KBM-7 (cell line): ENCODE measurements at places on chromosomes 7 and 10.

DNA sequence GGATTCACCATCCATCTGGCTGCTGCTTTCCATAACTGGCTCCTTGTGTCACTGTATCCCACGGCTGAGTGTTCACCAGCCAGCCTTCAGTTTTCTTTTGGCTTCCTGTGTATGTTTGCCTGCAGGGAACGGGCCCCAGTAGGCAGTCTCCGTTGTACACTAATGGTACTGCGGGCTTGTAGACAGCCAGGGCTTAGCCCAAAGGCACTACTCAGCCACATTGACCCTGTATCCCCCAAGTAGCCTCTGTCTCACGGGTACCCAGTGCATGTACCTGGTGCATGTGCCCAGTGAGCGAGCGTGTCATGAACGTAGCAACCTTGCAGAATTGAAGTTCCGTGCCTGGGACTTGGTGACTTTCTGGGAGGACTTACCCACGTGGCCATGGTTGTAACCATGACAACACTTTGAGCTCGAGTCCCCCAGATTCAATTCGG lies 6.1 kb downstream of the PFKFB3 start:
- no peak for DNase-seq

DNA sequence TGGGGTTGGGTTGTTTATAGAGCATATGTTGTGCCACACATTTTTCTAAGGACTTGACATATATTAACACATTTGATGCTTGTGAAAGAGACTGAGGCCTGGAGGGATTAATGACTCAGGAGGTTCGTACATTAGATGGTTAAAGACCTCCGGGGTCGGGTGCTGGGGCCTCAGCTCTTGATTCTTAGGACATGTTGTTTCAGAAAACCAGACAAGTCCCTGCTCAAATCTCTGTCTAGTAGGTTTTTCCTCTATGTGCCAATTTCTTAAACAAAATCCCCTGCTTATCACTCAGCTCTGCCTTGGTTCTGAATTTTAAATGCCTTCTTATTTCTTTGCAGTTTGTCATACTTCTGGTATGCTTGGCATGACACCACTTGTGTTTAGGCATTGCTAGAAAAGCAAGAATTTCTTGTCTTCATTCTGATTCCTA lies 5.8 kb downstream of the UPP1 start:
- no peak for DNase-seq

GRCh38 chr10:118768041-118768919 lies 13.5 kb upstream of the CACUL1 start:
- DNase-seq = no peak

GRCh38 chr10:93752761-93753160 lies 5.0 kb upstream of the LGI1 start:
- no peak for DNase-seq

DNA sequence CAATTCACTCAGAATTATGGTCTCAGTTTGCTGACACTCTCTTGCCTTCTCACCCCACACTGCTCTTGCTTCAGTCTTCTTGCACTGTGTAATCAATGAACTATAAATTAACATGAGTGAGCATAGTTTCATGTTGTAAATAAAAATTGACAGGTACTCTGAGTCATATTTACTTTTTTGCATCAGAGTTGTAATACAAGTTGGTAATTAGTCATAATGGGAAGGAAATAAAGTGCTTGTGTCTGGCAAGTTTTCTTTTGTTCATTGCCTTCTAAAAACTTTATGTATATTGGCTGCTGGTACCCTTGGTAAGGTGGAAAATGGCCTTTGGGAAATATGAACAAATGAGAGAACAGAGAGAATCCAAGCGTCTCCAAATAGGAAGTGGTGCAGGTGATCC lies 169.3 kb upstream of the MAGI2 start:
- no peak for DNase-seq

GRCh38 chr7:70698219-70698832 lies 433.6 kb upstream of the GALNT17 start:
- DNase-seq = peak; percentile 33

DNA sequence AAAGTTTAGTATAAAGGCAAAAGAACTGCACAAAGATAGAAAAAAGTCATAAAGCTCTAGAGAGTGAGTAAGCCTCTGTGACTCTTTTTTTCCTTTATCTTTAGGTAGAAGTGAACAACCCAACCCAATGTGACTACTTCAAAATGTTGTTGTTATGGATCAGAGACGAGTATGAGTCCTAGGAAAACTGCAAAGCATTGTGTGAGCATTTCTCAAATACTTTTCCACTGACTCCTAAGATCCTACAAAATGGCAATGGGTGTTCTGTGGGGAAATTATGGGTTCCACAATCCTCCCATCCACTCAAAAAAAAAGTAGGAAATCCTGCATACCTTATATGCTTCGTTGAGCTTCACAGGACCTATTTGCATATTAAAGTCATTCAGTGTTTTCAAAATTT lies 177.1 kb downstream of the DGKI start:
- no peak for DNase-seq

GRCh38 chr7:104653825-104654401 lies 325.5 kb downstream of the LHFPL3 start:
- DNase-seq = no peak

DNA sequence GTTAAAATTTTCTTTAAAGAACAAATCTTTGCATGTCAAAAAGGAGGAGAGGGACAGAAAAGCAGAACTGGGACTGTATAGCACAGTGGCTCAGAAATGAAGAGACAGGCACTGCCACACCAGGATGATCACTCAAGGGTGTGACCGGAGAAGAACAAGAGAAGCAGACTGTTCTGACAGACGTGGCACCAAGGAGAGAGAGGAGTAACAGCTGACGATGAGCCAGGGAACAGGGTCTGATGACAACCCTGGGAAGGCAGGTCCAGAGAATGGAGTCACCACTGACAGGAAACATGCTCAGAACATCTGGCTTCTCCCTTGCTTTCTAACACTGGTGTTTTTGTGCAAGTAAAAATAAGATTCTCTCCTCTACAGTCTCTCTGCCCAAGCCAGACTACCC lies 14.6 kb upstream of the VAX1 start:
- no peak for DNase-seq

- no peak for DNase-seq
Observed at GRCh38 chr7:37642028-37642540, 41.5 kb upstream of the GPR141 start.

- DNase-seq = no peak
Observed at GRCh38 chr7:6074612-6075380, 43.6 kb downstream of the ANKRD61 start.

DNA sequence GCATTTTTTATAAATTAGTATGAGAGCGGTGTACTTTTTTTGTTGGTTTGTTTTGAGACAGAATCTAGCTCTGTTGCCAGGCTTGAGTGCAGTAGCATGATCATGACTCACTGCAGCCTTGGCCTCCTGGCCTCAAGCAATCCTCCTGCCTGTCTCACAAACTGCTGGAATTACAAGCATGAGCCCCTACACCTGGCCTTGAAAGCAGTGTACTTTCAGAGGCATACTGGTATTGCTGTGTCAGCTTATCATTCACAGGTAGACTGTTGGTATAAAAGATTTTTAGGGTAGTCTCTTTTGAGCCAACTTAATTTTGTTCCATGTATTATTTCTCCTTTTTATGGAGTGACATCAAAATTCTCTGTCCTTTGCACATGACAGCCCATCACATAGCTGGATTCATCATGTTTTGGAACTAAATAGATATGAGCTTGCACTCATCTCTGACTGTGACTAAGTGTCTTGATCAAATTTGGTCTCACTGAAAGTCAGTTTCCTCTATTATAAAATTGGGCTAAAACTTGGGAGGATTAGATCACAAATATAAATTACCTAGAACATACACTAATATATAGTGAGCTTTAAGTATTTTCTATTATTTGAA lies 12.4 kb downstream of the GNAT3 start:
- no peak for DNase-seq

GRCh38 chr10:33111488-33112051 lies 153.5 kb upstream of the ITGB1 start:
- DNase-seq = no peak

DNA sequence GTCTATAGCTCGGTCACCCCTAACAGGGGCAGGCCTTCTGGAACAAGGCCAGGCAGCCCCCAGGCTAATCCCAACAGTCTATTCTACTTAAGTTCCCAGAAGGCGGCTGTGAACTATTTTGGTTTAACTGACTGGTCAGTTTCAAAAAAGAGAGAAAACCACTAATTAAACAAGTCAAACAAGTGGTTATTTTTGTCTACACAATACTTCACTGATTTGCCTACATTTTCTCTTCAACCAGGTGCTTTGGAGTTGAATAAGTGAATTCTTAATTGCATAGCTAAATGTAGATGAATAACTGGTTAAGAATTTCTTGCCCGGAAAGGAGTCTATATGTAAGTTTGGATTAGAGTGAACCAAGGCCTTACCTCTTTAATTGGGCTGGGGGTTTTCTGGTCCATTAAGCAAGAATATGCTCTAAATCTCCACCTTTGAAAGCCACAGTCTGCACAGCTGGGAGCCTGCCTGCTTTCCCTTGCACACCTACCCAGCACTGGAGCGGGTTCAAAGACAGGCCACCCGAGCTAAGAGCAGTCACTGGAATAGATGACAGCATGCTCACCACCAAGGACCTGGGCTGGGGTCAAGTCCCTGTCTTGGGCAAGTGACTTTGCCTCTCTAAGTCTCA lies 70.4 kb downstream of the TBXAS1 start:
- no peak for DNase-seq

- no peak for DNase-seq
Observed at GRCh38 chr7:121259826-121260225, 69.0 kb upstream of the WNT16 start.

DNA sequence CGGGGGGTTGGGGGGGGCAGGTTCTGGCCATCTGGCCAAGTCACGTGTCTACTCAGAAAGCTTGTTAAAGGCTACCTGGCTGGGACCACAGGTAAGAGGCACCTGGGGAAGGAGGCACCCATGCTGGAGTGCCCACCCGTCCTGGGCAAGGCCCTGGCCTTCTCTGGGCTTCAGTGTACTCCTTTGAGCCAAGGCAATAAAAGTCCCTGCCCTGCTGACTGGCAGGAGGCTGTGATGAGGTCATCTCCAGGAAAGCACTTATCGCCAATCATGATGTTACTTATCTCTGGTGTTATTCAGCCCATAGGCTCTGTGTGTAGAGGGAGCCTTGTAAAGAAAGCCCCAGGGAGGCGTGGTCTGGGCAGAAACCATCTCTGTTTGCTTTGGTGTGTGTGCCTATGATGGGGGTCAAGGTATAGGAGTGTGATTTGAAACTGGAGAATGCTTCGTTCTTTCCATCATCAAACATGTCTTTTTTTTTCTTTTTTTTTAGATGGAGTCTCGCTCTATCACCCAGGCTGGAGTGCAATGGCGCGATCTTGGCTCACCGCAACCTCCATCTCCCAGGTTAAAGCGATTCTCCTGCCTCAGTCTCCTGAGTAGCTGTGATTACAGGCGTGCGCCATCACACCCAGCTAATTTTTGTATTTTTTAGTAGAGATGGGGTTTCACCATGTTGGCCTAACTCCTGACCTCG lies 2.5 kb upstream of the CLDN4 start:
- peak; percentile 43 for DNase-seq

DNA sequence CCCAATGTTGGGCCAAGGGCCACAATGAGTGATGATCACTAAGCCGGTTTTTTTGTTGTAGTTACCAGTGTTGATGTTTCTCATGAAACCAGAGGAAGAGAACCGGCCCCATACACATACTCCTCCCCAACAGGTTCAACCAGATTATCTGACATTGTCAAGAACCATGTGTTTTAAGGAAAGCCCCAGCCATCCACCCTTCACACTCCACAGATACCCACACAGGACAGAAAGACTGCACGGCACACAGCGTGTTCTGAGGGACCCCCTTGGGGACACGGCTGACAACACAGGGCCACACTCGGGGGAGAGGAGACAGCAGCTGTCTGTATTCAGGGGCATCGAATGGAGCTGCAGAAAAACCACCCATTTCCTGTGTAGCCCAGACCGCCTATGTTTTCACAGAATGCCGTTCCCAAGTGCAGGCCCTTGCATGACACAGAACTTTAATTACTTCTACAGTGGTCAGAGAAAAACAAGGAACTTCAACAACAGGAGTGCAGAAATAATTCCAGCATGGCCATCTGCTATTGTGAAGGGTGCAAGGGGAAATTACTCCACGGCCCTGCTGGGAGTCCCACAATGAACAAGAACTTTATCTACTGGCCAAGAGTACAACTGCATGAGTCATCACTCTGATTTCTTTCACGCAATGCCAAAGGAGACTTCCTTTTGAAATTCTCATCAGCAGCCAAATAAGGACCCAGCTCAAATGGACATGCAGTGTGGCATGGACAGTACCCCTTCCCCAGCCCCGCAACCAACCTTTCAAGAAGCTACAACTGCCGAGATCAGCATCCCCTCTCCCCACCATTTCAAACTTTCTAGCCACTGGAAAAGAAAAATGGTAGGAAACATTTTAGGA lies 2.3 kb downstream of the KLF6 start:
- DNase-seq = peak; percentile 98

- no peak for DNase-seq
Observed at GRCh38 chr7:140161047-140161446, 15.7 kb downstream of the KDM7A start.

- no peak for DNase-seq
Observed at GRCh38 chr10:117167346-117167788, 29.3 kb upstream of the VAX1 start.

GRCh38 chr7:139886206-139886605 lies 57.1 kb downstream of the TBXAS1 start:
- peak; percentile 90 for DNase-seq

DNA sequence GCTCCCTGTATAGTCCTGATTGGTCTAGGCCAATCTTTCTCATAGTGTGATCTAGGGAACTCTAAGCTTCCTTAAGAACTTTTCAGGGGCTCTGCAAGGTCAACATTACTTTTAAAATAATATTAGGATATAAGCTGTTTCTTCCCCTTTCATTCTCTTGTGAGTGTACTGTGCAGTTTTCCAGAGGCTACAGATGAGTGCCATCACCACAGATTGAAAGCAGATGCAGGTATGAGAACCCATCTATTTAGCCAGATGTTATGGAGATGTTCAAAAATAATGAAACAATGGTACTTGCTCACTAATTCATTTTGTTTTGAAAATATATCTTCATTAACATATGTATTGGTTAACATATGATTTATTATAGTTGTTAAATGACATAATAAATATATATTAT lies 169.2 kb upstream of the SEMA3A start:
- no peak for DNase-seq

DNA sequence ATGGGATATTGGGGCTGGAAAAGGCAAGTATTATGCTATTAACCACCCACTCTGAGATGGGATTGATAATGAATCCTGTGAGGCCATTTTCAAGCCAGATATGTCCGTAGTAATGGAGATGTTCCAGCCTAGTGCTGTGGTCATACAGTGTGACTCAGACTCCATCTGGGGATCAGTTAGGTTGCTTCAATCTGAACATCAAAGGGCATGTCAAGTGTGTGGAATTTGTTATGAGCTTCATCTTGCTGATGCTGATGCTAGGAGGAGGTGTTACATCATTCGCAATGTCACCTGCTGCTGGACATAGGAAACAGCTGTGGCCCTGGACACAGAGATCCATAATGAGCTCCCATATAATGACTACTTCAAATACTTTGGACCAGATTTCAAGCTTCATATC lies 144.7 kb downstream of the PLCE1 start:
- no peak for DNase-seq
